ENCODE measurements at places on chromosomes 13 and 19. TPM values are rescaled to one million over a fixed set of nuclear protein-coding genes. Genes with fewer than 3 reads are reported as not detected.
A peak's percentile ranks its signal among the peaks of the same experiment; 100 is the strongest.

- no peak for DNase-seq
Measured at GRCh38 chr19:41476583-41476982, 33.6 kb downstream of the ERICH4 start.

DNA sequence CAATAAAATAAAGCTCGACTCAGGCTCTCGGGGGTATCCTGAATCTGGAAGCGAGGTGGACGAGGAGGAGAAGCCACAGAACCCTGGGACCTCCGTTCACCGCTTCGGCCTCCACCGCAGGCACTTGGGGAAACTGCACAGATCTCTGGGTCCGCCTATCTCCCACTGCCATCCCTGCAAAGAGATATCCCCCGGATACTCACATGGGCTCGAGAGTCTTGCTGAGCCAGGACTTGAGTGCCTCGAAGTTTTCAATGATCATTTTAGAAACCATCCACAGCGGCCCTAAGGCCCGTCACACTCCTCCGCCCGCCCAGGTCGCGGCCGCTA, 589 bp downstream of the RBM26 start:
- DNase-seq, result no peak

- no peak for DNase-seq
Measured at GRCh38 chr13:97466722-97467121, 32.8 kb downstream of the RAP2A start.

GRCh38 chr13:40368127-40368891, 298.1 kb downstream of the FOXO1 start:
- DNase-seq, result no peak

- DNase-seq, result no peak
Measured at GRCh38 chr13:39310961-39311360, 272.7 kb downstream of the NHLRC3 start.

- no peak for DNase-seq
Measured at GRCh38 chr13:23322353-23323336, 110.9 kb downstream of the SACS start.

GRCh38 chr13:91564396-91564795, 166.0 kb downstream of the GPC5 start:
- DNase-seq, result no peak

DNA sequence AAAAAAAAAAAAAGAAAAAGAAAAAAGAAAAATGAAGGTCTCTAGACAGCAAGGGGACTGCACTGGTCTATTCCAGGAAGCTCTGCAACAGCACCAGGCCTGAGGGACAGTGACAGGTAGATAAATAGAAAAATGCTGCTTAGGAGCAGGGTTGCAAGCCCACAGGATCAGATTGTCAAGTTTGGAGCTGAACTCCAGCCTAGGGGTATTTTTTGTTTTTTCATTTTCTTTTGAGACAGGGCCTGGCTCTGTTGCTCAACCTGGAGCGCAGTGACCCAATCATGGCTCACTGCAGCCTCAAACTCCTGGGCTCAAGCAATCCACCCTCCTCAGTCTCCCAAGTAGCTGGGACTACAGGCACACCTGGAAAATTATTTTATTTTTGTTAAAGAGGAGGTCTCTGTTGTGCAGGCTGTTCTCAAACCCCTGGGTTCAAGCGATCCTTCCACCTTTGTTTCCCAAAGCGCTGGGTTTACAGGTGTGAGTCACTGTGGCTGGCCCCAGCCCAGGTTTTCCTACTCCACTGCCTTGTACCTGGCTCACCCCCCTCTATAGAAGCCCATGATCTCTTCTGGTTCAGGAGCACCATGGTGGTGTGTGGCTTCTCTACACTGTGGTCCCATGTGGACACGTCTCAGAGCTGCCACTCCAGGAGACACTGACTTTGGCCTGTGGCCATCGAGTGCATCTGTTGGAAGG, 23.9 kb downstream of the POP4 start:
- DNase-seq, result no peak

GRCh38 chr19:4866595-4867424, 657 bp downstream of the PLIN3 start:
- DNase-seq, result peak; percentile 16

- no peak for DNase-seq
Measured at GRCh38 chr13:92768602-92769001, 458.0 kb upstream of the GPC6 start.

DNA sequence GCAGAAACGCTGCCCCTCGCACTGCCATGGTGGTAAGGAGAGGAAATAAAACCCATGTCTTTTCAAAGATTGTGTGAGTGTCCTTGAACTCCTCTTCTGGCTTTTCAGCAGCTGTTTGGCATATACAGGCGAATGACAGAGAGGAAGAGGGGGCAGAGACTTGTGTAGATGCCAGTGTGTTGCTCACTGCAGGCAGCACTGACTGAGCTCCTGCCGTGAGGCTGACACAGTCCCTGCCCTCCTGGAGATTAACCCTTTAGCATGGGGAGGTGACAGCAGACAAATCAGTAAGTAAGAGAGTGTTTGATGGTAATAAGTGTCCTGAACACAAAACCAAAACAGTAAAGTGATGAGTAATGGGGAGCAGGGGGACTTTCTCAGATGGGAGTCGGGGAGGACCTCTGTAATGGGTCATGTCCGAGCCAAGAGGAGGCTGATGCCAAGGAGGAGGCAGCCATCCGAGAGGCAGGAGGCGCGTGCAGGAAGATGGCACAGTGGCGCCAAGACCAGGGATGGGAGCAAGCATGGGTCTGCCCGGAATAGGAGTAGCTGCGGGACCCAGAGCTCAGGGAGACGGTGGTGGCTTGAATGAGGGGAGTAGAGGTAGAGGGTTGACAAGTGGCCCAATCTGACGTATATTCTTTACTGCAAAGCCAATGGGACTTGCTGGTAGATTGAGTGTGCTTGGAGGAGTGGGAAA, 182.2 kb downstream of the FOXO1 start:
- DNase-seq, result no peak

DNA sequence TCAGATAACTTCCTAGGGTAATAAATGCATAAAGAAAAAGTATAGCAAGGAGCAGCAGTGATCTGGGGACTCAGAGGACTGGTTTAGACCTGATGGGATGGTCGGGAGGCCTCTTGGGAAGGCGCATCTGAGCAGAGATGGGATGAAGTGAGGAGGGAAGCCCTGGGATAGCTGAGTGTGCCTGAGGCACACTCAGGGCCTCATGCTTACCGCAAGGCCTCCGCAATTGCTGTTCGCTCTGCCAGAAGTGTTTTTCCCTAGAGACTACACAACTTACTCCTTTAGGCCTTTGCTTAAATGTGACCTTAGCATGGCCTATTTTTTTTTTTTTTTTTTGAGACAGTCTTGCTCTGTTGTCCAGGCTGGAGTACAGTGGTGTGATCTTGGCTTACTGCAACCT, 4.1 kb upstream of the DLL3 start:
- no peak for DNase-seq

- peak; percentile 19 for DNase-seq
Measured at GRCh38 chr13:112714376-112715174, 24.7 kb downstream of the ATP11A start.

DNA sequence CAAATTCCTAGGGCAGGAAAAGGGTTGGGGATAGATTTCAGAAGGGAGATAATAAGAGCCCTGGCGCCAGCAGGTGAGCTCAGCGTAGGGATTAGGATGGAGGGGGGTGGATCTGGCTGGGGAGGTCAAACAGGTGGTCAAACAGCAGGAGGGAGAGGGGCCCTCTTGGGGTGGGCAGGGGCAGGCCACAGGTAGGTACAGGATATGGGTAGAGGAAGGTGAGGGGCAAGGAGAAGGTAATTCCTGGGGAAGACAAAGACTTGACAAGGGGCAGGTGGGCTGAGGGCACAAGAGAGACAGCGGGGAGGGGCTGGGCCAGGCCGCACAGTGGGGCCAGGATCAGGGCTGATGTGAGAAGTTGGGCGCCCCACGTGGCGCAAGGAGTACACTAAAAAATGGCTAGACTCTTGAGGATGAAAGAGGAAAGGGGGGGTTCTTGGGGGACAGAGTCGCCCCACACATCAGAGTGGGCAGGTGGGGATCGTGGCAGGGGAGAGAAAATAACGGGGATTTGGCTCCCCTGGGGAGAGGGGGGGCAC, 713 bp downstream of the KRI1 start:
- DNase-seq, result no peak

DNA sequence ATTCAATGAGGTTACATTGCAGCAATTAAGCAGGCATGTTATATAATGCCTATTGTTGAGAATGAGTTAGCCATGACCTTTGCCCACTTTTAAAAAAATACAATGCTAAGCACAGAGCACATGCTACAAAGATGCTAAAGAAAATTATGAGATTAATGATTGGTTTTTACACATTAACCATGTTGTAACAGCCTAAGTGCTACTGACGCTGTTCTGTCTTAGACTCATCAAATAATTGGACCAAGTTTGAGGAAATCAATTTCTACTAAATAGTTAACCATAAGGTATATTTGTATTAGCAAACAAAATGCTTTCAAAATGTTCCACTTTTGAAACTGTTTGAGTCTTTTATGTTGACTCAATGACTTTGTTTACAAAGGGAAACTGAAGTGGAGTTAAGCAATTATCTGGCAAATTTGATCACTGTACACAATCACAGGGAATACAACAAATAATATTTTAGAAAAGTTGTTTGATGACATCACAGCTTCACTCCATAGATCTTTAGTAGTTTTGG, 14.3 kb downstream of the MIR17HG start:
- DNase-seq, result no peak

DNA sequence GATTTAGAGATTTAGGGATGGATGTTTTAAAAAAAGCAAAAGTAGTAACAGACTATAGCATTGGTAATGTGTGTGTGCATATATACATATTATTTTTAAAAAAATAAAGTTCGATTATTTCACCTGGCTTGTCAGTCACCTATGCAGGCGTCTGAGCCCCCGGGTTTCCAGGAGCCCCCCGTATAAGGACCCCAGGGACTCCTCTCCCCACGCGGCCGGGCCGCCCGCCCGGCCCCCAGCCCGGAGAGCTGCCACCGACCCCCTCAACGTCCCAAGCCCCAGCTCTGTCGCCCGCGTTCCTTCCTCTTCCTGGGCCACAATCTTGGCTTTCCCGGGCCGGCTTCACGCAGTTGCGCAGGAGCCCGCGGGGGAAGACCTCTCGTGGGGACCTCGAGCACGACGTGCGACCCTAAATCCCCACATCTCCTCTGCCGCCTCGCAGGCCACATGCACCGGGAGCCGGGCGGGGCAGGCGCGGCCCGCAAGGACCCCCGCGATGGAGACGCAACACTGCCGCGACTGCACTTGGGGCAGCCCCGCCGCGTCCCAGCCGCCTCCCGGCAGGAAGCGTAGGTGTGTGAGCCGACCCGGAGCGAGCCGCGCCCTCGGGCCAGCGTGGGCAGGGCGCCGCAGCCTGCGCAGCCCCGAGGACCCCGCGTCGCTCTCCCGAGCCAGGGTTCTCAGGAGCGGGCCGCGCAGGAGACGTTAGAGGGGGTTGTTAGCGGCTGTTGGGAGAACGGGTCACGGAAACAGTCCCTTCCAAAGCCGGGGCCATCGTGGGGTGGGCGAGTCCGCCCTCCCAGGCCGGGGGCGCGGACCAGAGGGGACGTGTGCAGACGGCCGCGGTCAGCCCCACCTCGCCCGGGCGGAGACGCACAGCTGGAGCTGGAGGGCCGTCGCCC, 840 bp upstream of the CCNA1 start:
- DNase-seq, result no peak

DNA sequence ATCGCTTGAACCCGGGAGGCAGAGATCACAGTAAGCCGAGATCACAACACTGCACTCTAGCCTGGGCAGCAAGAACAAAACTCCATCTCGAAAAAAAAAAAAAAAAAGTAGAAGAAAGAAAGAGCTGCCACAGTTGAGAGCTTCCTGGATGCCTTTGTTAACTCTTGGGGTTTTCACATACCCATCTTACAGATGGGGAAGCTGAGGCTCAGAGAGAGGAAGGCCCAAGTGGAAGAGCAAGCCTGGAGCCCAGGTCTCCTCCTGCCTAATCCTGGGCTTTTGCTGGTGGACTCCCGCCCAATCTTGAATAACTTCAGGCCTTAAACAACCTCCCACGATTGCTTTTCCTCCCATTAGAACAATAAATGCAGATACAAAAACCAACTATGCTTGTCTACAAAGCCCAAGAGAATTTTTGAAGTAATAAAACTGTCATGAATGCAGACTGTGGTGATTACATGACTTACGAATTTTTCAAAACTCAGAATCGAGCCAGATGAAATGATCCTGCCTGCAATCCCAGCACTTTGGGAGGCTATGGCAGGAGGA, 41.7 kb downstream of the LTBP4 start:
- DNase-seq, result peak; percentile 41

DNA sequence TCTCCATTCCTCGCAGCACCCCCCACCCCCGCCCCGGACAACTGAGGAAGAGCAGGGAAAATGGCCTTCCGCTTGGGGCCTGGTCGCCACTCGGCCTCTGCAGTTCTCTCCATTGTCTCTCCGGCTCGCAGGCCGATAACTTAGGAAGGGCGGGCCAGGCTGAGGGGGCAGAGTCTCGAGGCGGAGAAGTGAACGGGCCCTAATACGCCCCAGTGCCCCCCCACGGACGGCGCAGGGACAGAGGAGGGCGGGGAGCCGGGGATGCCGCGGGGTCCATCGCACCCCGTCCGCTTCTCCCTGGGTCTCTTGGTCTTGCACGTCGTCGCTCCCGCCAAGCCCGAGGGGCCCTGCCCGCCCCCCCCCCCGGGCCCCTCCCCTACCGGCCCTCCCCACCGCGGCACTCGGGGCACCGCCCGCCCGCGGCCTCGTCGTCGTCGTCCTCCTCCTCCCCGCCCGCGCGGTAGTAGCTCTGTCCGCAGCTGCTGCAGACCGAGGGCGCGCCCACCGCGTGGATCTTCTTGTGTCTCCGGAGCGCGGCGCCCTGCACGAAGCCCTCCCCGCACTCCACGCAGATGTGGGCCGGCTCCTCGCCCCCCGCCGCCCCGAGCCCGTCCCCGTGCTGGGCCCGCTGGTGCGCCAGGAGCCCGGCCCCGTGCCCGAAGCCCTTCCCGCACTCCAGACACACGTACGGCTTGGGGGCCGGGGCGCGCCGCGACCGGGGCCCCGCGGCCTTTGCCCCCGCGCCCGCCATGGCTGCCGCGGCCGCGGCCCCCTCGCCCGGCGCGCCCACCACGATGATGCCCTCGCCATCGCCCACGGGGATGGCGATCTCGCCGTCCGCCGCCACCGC, 33.2 kb downstream of the ZNF787 start:
- no peak for DNase-seq

DNA sequence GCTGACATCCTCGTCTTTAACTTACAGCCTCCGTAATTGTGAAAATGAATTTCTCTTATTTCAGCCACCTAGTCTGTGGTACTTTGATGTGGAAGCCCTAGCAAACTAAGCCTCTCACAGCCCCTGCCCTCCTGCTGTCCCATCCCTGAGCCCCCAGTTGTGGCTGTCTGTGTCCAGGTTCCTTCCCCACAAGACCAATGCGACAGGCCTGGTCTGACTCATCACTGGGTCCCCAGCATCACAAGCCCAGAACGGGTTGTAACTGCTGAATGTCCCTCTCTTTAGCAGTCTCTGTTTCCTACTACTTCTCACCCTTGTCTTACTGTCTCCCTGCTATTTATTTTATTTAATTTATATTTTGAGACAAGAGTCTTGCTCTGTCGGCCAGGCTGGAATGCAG, 5.7 kb downstream of the POU2F2 start:
- no peak for DNase-seq

- DNase-seq, result no peak
Measured at GRCh38 chr13:76878043-76878442, 8.2 kb downstream of the KCTD12 start.

Gene LTBP4
- 72.0 TPM for total RNA-seq

Gene KIRREL2
- total RNA-seq, result 0.10 TPM

Gene CATSPERD
- total RNA-seq, result not detected

Gene ZNF331
- total RNA-seq, result 22.6 TPM

Gene VSTM1
- total RNA-seq, result 1.7 TPM

Gene NCR1
- total RNA-seq, result 0.30 TPM

Gene CADM4
- total RNA-seq, result 10.4 TPM

Gene ZNF302
- 28.7 TPM for total RNA-seq

Gene GRIN2D
- total RNA-seq, result 1.1 TPM

Gene C19orf38
- total RNA-seq, result 3.6 TPM

Gene NLRP12
- 0.99 TPM for total RNA-seq

Gene VSTM2B
- total RNA-seq, result not detected

Gene POLR1G
- total RNA-seq, result 2.7 TPM
